Activated CD8-positive, alpha-beta memory T cell treated with anti-CD3 and anti-CD28 coated beads, Interleukin-2, amount 10 ng/mL, durations not matched to agents 7 days and 5 days (primary cell): ENCODE measurements at places on chromosomes 5 and 9. TPM values are rescaled to one million over a fixed set of nuclear protein-coding genes. Genes with fewer than 3 reads are reported as not detected.

DNA sequence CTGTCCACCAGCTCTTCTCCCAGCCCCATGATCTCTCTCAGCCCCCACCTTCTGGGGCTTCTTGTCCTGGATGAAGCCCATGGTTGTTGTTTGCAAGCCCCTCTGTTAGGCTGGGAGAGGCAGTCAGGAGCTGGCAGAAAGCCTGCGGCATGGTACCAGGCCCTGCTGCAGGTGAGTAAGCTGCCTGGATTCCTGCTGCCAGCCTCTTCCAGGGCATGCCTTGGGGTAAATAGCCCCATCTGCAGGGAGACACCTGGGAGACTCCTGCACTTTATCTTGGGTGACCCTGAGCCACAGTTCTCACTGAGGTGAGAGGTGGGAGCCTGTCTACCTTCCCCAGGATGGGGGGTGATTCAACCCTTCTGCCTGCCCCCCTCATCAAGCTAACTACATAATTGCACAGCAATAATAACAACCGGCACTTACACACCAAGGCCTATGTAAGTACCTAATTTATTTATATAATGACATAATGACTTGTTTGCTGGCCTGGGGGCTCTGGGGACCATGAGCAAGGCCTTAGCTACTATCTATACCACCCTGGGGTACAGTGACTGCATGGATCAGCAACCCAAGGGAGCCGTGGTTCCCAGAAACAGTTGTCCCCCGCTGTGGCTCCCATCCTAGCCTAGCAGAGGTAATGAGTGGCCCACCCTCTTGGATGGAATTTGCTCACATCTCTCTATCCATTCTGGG is 116.0 kb downstream of the PSD2 start:
- DNase-seq: peak; percentile 27

DNA sequence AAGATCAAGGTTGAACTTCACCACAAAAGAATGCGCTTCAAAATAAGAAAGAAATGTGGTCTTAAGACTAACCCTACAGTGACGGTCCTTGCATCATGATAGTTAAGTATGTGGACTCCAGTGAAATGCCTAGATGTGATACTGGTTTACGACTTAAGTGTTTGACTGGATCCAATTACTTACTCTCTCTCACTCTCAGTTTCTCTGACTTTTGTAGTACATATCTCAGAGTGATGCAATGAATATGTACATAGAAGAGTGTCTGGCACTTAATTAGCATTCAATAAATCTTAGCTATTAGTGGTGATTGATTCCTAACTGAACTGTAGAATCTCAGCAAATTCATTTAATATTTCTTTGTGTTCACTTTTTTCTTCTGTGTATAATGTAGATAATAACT is 411.7 kb upstream of the ITGA1 start:
- DNase-seq: no peak

DNA sequence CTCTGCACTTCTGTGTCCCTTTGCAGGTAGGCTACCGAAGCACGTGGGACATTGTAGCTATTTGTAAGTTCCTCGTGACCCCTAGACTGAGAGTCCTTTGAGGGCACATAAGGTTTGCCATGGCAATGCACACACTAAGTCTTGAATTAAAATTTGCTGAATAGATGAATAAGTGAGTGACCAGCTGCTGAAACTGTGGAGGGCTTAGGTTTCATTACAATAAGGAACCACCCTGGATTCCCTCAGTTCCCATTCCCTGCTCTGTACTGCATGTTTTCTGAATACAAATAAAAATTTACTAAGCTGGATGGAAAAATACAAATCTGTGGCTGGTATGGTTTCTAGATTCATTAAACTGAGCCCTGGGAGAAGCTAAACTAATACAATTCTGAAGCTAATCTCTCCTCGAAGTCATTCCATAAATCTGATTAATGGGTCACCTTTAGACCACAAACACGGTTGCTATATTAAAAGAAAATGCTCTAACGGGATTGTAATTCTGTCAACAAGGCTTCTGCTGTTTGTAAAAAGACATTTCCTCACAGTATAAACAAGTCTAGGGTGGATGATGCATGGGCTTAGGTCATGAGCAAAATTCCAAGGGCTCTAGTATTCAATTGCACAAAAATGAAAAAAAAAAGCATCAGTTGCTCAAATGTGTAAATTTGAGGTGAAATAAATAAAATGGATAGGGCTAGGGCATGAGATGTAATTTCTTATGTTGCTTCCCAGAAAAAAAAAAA is 172.3 kb downstream of the ATP10B start:
- no peak for DNase-seq

DNA sequence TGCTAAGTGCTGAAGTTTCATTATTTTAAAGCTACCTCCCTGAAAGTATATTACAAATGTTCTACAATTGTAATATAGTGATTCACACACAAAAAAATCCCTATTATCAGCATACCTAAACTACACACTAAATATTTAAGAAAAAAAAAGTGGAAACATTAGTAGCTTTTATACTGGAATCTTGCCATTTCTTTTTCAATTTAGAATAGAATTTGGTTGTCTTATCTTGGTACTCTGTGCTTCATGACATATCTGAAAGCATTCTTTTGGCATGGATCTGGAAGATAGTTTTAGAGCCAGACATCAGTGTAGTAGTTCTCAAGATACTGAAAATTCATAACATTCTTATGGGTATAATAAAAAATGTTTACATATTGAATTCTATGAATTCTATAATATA is 35.0 kb downstream of the SLC1A3 start:
- no peak for DNase-seq

- DNase-seq: no peak
These were observed 409.1 kb downstream of the KIAA0825 start for GRCh38 chr5:94209272-94209671.

DNA sequence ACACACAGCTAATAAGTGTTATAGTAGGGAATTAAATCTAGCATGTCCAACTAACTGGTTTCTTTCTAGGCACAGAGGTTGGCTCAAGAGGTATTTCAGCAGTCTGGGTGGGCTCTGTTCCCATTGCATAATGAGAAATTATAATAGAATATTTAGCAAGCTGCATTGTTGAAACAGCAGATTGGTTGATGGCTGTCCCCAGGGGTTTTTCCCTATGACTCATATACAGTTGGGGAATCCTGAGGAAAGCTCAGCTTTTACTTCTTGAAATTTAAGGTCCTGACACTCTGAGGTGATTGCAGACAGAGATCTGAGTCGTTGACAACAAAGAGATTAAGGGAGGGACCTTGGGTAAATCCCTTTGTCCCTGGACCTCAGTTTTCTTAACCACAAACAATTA is 38.3 kb upstream of the TNFSF8 start:
- DNase-seq: no peak

DNA sequence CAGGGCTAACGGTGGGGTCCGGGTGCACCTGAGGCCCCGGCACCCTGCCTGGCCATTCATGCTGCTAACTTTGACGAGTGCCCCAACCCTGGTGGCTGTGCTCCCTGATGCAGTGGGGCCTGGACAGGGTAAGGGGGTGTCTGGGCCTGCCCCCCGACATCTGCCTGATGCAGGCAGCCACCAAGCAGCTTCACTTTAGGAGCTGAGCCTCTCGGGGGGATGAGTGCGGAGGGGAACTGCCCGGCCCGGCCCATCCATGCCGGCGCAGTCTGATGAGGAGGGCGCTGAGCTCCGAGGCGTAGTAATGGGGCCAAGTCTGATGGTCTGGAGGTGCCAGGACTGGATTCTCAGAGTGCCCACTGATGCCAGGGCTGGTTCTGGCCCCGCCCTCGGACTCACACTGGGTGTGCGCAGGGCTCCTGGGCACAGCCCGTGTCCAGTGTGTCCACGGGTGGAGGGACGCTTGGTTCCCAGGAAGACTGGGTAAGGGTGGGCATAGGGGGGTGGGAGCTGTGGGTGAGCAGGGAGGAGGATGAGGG is 16.5 kb downstream of the DNLZ start:
- no peak for DNase-seq

- no peak for DNase-seq
These were observed 138.7 kb downstream of the RAPGEF6 start for GRCh38 chr5:131496400-131496713.

- DNase-seq: no peak
These were observed 55.4 kb downstream of the PTPN3 start for GRCh38 chr9:109442716-109443115.

The AKNA gene
- 500 TPM for total RNA-seq

GRCh38 chr5:148840531-148840930 is 14.1 kb downstream of the ADRB2 start:
- DNase-seq: no peak

- DNase-seq: no peak
These were observed 105.2 kb downstream of the DPYSL3 start for GRCh38 chr5:147404706-147405105.

GRCh38 chr5:32135086-32135485 is 39.0 kb downstream of the GOLPH3 start:
- no peak for DNase-seq

DNA sequence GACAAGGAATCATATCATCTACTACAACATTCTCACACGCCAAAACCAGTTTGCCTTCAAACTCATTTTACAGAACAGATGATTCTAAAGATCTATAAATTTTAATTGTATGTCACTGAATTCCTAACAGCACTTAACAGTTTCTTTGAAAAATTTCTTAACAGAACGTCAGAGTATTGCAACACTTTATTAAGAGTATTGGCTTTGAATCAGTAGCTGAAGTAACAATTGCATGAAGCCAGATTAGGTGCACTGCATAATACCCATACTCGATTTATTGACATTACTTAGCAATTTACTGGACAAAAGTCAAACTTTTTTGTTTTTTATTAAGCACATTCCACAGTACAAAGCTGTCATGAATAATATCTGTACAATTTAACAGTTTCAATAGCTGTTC is 75.8 kb downstream of the SMIM23 start:
- DNase-seq: no peak

GRCh38 chr5:116358911-116359418 is 215.7 kb downstream of the SEMA6A start:
- DNase-seq: no peak

DNA sequence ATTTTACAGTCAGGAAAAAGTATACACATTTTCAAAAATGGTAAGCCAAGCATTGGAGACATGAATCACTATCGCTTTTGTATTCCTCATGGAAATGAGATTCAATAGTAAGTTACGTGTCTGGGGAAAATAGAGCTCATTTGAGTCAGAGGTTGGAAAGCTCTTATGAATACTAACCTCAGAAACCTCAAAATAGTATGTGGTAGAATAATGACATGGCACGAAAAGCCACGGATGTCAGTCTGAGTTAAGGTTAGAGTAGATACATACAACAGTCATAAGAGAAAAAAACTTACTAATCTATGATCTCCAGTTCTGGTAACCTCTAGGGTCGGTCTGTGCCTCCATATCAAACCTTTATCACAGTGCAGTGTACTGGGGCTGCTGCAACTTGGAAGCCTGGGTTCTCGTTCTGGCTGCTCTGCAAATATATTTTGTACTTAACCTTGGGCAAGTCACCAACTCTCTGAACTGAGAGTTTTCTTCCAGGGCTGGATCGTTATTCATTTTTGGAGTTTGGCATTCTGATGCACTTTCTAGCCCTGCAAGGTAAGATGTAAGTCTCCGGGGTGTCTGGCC is 31.8 kb downstream of the MAP1B start:
- DNase-seq: peak; percentile 45

- no peak for DNase-seq
These were observed 700.3 kb downstream of the PTPRD start for GRCh38 chr9:9912459-9912858.

- DNase-seq: no peak
These were observed 34.9 kb downstream of the APBA1 start for GRCh38 chr9:69637193-69637816.

DNA sequence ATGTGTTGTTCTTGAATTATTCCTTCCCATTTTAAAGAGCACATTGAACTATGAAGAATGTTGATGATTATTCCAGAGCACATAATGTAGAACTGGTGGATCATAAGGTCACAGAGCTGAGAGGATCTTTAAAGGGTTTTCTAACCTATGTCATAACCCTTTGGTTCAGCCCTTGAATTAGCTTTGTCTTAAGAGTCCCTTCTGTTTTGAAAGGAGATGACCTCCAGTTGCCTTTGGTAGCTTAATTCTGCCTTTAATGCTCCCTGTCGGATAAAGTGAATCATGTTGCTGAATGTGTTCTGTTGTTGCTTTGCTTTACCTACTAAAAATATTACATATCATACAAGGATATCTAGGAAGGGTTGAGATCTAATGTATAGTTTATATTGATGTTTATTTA is 99.1 kb upstream of the PRRC1 start:
- DNase-seq: no peak

DNA sequence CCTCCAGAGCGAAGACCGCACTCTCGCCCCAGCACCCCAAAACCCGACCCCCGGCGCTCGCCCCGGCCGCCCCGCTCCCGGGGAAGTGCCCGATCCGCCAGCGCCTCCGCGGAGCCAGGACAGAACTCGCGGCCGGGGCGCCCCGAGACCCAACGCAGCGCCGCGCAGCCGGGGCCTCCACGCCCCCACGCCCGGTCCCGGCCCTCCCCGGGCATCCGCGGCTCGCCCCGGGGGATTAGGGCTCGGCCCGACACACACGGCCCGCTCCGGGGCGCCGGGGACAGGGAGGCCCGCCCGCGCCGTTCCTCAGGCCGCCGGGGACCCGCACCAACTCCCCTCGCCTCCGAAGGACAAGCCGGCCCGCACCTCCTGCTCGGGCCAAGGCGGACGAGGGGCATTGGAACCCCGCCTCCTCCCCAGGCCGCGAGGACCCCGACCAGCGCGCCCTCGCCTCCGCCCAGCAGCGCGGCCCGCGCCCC is 544 bp downstream of the FNBP1 start:
- DNase-seq: no peak

The IL3 gene
- 1.5 TPM for total RNA-seq

The KIF24 gene
- 9.3 TPM for total RNA-seq

DNA sequence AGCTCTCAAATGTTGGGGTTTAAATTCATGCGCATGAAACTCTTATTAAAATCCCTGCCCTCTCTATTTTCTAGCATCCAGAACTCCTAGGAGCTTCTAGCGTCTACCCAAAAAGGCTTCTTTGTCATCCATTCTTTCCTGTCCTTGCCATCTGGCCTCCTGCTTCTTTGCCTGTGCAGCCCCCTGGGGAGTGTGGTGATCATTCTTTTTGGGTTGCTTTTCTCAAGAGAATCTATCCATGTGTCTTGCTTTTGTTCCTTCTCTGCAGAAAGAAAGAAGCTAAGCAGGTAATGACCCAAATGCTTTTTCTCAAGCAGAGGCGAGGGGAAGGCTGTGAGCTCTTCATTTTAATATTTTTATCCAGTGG is 26.6 kb downstream of the SKP2 start:
- no peak for DNase-seq

DNA sequence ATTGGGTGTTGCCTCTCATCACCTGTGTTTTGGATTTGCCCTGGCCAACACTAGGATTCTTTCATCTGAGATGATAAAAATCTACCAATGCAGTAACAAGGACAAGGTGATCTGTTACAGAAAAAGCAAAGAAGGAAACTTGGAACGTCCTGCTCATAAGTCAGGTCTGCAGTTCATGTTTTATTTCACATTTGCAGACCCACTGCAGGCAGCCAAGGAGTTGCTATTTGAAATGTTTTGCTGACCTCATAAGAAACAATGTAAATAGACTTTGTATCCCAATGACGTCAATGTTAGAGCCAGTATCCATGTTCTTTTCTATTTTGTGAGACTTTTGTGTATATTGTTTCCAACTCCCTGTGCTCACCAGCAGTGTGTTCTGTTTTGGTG is 312.9 kb downstream of the DEPDC1B start:
- no peak for DNase-seq

GRCh38 chr5:32315221-32316014 is 2.7 kb upstream of the MTMR12 start:
- DNase-seq: no peak

- no peak for DNase-seq
These were observed 750.4 kb downstream of the BRINP1 start for GRCh38 chr9:118618849-118619248.

The LRRC26 gene
- 0.30 TPM for total RNA-seq
